Stomach (tissue), 19 donors: ENCODE measurements at places on chromosomes 2 and 18. TPM values are rescaled to one million over a fixed set of nuclear protein-coding genes. Genes with fewer than 3 reads are reported as not detected.

- no peak for DNase-seq
Observed at GRCh38 chr18:77750006-77750405, 500.4 kb downstream of the GALR1 start.

- DNase-seq, result no peak
Observed at GRCh38 chr2:177252808-177253531, 11.6 kb downstream of the NFE2L2 start.

DNA sequence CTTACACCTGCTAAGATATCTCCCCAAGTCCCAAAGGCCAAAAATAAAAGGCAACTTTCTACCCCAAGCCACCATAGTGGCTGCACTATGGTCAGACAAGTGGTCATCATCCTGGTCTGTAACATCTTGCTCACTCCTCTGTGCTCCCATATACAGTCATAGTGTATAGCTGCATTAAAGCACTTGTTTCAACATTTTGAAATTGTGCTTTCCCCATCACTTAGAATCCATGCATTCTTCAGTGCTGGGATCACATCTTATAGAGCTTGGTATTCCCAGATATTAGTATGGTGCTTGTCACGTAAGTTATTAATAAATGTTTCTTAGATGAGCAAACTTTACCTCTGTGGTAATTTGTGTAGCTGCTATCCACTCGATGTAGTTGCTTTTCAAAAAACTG lies 40.4 kb upstream of the CDC42EP3 start:
- no peak for DNase-seq

Gene KCNG3
- polyA plus RNA-seq, result not detected

DNA sequence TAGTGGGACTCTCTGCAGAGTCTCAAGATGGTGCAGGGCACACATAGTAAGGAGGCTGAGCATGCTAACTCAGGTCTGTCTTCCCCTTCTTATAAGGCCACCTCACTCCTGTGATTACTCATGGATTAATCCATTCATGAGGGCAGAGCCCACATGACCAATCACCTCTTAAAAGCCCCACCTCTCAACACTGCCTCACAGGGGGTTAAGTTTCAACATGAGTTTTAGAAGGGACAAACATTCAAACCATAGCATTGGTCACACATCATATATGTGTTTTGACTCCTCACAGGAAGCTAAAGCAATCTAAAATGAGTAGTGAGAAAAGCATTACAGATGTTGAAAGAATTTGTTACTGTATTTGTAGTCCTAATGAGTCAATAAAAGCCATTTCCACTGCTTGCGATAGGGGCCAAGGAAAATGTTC lies 57.5 kb downstream of the DTNA start:
- DNase-seq, result no peak

DNA sequence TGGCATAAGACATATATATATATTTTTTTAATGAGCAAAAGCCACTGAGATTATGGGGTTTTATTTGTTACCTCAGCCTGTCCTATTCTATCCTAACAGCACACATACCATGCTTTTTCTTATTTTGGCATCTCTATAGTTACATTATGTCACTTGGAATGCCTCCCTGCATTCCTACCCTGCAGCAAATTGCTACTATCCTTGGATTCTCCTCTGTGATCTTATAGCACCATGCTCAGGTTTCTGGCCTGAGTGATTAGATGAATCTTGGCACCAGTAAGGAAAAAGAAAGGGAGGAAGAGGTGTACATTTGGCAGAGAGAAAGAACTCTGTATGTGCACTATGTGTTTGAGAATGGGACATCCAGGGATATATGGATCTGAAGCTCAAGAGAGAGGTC lies 86.3 kb upstream of the PELI1 start:
- no peak for DNase-seq

- no peak for DNase-seq
Observed at GRCh38 chr2:152054593-152054992, 44.3 kb downstream of the CACNB4 start.

DNA sequence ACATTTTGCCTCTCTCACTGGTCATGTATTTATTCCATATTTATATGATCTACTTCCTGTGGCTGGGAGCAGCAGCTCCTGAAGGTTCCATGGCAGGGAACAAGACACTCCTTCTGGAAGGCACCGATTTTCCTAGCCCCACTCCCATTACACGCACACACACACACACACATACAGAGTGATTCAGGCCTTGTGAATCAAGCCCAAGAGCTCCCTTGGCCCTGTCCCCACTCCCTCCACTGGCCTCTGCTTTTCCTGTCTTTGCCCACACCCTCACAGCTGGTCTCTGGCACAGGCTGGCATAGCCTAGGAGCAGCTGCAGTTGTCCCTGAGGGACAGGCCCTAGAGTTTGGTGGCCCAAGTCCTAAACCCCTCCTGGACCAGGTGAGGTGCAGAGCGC lies 201.7 kb downstream of the NAPG start:
- DNase-seq, result peak; percentile 28

- no peak for DNase-seq
Observed at GRCh38 chr2:97950329-97951154, 45.2 kb downstream of the TMEM131 start.

Gene REEP1
- polyA plus RNA-seq, result 3.0 TPM

DNA sequence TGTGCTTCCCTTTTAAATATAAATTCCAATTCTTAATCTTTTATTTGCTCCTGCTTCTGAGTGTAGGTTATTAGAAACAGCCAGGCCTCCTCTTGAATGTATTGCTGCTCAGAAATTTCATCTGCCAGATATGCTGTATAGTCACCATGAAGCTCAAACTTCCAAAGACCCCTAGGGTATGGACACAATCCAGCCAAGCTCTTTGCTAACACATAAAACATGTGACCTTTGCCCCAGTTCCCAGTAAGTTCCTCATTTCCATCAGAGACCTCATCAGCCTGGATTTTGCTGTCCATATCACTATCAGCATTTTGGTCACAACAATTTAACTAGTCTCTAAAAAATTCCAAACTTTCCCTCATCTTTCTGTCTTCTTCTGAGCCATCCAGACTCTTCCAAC lies 75.2 kb downstream of the MAP2 start:
- DNase-seq, result no peak

- DNase-seq, result no peak
Observed at GRCh38 chr2:73109431-73110167, 3.1 kb downstream of the RAB11FIP5 start.

DNA sequence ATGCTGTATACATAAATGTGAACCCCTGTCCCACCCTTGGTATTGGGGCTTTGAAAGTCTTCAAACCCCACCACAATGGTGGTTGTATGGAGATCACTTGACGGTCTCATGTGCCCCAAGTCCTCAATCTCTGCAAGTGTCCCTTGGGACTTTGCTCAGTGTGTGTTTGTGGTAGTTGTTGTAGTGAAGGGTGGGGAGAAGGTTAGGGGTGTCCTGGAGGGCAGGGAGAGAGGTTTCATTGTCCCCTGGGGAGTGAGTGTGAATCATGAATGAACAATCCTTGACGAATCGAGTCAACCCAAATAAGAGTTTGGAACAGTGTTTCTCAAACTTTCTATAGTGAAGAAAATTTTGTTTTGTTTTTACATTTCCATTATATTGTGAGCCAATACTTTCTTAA lies 28.1 kb downstream of the COL4A3 start:
- DNase-seq, result no peak

GRCh38 chr2:510839-511238 lies 166.4 kb downstream of the TMEM18 start:
- DNase-seq, result no peak

Gene UGT1A4
- polyA plus RNA-seq, result 0.38 TPM

Gene KCNJ3
- 0.35 TPM for polyA plus RNA-seq

Gene APOB
- not detected for polyA plus RNA-seq

DNA sequence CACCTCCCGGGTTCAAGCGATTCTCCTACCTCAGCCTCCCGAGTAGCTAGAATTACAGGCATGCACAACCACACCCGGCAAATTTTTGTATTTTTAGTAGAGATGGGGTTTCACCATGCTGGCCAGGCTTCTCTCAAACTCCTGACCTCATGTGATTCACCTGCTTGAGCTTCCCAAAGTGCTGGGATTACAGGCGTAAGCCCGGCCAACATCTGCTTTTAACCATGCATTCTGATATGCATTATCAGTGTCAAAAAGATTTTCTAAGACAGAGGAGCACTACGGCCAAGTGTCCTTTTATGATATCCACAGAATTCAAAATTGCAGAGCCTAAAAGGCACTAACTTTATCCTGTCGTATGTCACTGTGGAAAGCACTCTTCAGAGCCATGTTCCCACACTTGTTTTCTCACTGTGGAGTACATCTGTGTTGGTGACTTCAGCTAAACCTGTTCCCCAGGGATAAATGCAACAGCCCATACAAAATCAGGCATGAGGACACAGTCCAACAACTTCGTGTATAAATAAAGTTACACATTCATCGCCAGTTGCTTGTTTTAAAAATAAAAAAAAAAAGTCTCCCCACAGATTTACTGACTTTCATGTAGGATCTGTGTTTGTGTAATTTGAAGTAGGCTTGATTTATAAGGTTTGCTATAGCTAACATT lies 56.4 kb downstream of the STK25 start:
- DNase-seq, result no peak

Gene DSC2
- polyA plus RNA-seq, result 17.0 TPM

DNA sequence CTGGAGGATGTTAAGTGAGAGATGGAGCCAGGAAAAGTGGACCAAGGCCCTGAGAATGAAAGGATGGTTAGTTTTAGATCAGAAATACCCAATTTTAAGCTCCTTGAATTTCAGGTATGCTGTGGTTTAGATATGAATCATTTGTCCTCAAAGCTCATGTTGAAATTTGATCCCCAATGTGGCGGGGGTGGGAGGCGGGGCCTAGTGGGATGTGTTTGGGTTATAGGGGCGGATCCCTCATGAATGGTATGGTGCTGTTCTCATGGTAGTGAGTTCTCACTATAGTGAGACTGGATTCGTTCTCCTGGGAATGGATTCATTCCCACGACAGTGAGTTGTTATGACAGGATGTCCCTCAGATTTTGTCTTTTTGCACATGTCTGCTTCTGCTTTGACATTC lies 11.4 kb downstream of the MYO5B start:
- DNase-seq, result no peak

DNA sequence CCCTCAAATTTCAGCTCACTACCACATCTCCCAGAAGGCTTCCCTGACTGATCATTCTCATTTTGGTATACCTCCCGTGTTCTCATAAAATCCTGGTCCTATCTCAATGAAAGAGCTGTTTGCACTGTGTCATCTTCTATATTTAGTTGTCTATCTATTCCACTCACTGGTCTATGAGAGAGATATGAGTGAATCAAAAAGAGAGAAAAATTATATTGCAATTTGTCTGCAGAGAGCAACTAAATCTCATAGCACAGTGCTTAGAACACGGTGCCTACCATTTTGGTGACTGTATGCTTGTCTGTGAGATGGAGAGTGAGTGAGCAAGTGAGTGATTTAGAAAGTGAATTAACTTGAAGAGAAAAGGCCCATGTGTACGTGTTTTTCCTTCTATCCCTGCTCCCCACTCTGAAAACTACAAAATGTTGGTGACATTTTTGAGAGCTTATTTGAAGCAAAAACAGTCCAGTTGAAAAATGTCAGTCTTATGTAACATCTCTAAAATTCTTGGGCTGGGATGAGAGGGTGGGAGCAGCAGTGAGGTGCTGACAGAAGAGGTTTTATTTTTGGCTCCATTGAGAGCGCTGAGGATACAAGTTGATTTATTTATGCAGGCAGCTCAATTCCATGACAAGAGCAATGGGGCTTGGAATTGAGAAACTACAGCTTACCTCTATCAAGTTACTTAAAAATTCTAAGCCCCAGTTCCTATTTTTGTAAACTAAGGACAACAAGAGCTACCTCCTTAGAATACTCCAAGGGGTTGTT lies 373.5 kb upstream of the CHST9 start:
- DNase-seq, result no peak

- no peak for DNase-seq
Observed at GRCh38 chr18:23609390-23610023, 23.2 kb upstream of the NPC1 start.

DNA sequence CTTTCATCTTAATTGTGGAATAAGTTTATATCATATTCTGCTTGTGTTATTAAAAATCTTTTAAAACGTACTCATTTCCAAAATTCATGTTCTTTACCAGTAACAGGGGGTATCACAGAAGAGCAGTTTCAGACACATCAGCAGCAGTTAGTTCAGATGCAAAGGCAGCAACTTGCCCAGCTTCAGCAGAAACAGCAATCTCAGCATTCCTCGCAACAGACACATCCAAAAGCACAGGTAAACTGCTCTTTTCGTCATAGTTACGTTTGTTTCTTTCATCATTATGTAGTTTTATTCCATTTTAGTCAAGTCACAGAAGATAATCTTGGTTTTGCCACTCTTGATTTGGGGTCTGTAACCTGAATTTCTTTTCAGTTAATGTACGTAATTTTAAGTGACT lies 93.5 kb upstream of the KIF5C start:
- DNase-seq, result no peak

DNA sequence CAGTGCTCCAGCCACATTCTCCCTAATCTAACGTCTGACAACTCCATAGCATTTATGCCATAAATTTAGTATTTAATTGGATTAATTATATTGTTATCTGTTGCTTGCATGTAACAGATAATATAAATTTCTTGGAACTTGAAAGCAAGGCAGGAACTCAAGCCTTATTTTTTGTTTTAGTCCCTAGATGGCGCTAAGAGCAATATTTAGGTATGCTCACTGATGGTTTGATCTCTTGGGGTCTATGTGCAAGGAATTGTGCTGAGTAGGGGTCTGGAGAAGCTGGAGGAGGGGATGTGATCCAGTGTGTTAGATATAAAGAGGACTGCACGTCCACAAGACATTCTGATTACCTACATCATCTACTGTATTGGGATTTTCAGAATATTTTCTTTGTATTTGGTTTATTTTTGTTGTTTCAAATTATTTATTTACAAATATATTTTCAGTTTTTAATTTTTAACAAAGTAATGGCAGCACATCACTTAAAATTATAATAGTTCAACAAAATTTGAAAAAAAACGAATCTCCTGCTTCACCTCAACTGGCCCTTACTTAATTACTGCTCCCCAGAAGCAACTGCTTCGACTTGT lies 32.8 kb downstream of the KATNAL2 start:
- no peak for DNase-seq

- no peak for DNase-seq
Observed at GRCh38 chr18:65608471-65608870, 142.3 kb upstream of the CDH7 start.

Gene SS18
- polyA plus RNA-seq, result 27.3 TPM

DNA sequence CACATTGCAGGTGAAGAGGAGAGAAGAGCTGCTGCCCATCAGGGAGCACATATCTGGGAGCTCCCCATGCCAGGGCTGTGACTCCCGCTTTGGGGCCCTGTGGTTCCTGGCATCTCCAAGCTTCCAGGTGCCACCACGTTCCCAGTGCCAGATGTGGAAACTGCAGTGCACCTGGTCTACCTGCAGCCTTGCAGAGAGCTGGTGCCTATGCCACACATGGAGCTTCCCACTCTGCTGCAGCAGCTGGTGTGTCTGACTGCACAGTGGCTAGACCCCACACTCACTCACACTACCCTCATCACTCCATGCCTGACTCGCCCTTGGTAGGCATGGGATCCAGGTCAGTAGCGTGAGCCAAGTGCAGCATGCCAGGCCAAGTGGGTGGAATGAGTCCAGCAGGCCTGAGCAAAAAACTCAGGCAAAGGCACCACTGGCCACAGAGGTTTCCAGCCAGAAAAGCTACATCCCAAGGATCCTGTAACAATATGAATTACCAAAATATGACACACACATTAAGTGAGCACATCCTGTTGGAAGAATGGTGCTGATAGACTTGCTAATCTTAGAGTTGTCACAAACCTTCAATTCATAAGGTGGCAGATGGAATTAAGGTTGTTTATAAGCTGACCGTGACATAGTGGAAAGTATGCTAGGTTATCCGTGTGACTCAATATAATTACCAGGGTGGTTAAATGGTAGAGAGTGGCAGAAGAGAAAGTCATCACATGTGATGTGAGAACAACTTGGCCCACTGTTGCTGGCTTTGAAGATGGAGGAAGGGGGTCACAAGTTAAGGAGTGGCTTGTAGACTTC lies 150.9 kb downstream of the EHBP1 start:
- DNase-seq, result no peak

- DNase-seq, result no peak
Observed at GRCh38 chr18:63240531-63241316, 78.8 kb downstream of the BCL2 start.
